ENCODE measurements at places on chromosomes 12 and 14.

GRCh38 chr12:105252901-105253300, 16.9 kb upstream of the APPL2 start:
- no peak for DNase-seq

DNA sequence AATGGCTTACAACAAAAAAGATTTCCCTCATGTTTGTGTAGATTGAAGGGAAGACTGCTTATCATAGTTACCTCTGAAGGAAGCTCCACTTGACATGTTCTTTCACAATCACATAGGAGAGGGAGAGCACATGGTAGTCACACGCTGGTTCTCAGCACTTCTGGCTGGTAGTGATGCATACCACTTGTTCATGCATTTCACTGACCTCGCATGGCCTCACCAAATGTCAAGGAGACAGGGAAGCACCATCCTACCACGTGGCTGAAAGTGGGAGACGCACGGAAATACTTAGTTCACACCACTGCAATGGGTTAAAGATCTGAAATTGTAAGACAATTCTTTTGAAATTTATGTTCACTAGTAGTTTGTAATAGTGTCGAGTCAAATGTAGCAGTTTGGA, 74.0 kb downstream of the PDE3A start:
- DNase-seq, result no peak

GRCh38 chr12:91529829-91530228, 347.2 kb upstream of the DCN start:
- no peak for DNase-seq

GRCh38 chr12:91274916-91275315, 92.3 kb upstream of the DCN start:
- DNase-seq, result no peak

DNA sequence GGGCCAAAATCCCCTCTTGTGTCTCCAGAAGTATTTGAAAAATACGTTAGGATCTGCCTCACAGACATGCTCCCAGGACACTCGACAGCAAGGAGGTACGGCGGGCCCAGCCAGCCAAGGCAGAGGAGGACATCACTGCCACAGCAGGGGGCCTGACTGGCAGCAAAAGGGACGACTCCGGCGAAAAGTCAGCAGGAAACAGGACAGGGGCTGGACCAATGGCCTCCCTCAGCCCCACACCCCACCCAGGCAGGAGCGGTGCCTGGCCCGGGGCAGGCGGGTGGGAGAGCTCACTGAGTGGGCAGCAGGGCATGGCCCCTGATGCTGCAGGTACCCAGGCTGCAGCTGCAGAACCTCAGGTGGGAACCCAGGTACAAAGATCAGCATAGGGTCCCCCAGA, 17.8 kb downstream of the BRF1 start:
- DNase-seq, result no peak

DNA sequence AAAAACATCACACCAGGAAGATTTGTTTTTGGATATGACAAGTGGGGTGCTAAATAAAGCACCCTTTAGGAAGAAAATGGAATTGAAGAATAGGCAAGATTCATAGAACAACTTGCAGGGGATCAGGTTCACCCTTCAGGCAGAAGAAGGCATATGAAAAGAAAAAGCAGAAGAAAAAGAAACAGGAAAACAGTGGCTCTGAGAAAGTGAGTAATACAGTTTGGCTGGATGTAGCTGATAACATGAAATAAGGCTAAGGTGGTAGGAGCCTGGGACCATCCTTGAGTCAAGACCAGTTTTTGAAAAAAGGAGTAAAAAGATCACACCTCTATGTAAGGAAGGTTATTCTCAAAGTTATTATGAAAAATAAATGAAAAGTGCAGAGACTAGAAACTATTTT, 42.4 kb downstream of the TRIP11 start:
- DNase-seq, result no peak

- no peak for DNase-seq
Observed at GRCh38 chr12:130815028-130815741, 23.9 kb downstream of the STX2 start.

GRCh38 chr12:121849211-121849610, 9.4 kb downstream of the HPD start:
- no peak for DNase-seq

DNA sequence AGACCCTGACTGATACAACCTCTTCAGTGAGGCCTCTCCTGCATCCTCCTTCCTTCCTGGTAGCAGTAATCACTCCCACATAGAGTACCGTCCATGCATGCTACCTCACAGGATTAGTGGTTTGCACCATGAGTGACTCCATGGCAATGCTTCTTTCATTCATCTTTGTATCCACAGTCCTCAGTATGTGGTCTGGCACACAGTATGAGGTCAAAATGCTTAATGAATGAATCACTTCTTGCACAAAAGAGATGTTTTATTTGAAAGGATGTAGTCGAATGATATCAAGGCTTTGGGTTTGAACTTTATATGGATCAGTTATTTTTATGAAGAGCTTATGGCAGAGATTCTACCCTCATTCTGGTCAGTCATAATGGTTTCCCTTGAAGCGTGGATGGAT, 42.2 kb downstream of the KCNA5 start:
- no peak for DNase-seq

GRCh38 chr12:113664224-113664681, 192.6 kb upstream of the LHX5 start:
- DNase-seq, result no peak

DNA sequence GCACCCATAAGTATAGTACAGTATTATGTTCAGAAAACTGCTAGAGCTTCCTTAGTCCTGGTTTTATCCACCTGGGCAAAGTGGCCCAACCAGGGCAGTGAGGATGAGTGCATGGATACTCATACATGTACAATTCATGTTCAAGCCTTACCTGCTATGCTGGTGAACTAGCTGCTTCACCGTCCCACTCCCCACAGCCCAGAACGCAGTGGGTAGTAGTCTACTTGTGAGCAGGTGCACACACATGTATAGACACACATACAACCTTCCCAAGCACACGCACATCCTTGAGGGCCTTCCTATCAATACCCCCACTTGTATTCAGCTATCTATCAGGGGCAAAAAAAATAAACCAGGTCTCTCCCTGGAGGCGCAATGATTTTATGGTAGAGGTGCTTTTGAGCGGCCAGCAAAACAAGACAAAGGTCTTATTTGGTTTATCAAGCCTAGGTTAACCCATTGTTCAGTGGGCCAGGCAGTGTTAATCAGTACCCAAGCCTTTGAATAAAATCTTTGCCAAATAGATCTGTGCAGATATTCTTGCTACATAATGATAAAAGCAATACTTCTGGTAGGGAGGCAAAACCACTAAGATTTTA, 69.8 kb downstream of the ZFP36L1 start:
- DNase-seq, result no peak

DNA sequence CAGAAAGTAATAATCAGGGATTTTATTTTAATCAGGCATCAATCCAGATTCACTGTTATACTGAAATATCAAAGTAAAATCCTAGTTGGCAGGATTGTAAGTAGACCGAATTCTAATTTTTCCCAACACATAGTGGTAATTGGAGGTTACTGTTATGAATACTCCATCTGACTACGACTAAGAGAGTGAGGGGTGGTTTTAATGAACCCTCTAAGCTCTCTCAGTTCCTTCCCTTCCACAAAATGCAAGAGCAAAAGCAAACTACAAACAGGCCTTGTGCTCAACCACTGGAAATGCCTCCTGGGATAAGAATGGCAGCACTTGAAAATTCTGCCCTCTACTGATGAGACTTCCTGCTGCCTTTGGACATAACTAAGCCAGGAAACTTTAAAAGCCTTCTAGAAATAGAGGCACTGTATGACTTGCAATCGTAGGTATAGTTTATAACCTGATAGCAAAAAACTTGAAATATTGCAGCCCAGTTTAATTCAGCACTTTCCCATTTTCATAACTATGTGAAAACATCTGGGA, 184.8 kb downstream of the SLC16A7 start:
- no peak for DNase-seq

- no peak for DNase-seq
Observed at GRCh38 chr12:26832822-26833742, at the start of gene ITPR2. TSS of gene ITPR2 (minus strand) at chr12:26833194. CDS start at chr12:26832781, 413 bp downstream.
